Karpas-422 (cell line): ENCODE measurements at places on chromosomes 1 and 21. TPM values are rescaled to one million over a fixed set of nuclear protein-coding genes. Genes with fewer than 3 reads are reported as not detected.
A peak's percentile ranks its signal among the peaks of the same experiment; 100 is the strongest.

DNA sequence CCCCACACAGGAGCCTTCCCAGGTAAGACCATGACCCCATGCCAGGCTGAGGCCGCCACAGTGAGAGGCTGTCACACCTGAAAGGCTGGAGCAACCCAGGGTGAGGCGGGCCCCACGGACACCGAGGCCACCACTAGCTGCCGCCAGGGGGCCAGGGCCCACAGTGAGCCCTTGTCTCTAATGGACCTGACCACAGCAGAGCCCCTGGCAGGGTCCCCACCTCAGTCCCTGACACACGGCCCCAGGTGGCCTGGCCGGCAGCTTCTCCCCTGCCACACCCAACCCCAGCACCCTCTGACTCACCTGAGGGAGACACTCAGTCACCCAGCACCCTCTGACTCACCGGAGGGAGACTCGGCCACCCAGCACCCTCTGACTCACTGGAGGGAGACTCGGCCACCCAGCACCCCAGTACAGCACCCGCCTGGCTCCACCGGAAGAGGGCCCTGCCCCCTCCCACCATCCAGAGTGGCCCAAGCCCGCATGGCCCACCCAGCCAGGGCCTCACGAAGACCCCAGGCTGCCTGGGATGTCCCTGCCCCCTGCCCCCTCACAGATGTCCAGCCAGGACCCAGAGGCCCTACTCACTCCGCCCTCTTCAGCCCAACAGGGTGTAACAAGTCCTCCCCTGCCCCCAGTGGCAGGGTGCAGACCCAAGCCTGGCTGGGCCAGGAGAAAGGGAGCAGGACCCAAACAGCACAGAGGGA is 4.4 kb downstream of the DVL1 start:
- H3K4me1 ChIP-seq = peaks cover 34% of the 10 kb centered on the region
- no peak overlapping the region for H3K27ac ChIP-seq
- peak; percentile 71 for DNase-seq
- H3K27me3 ChIP-seq = no peaks in the 10 kb centered on the region
- H3K36me3 ChIP-seq = peaks cover 3% of the 10 kb centered on the region; the same call in 1 of the 2 replicates
- no peak overlapping the region for H3K4me3 ChIP-seq

GRCh38 chr1:66274634-66275033 is 259.3 kb upstream of the SGIP1 start:
- H3K4me3 ChIP-seq = no peak overlapping the region
- H3K4me1 ChIP-seq = peaks cover 74% of the 10 kb centered on the region
- H3K27ac ChIP-seq = no peak overlapping the region
- H3K36me3 ChIP-seq = no peaks in the 10 kb centered on the region
- no peak for DNase-seq
- no peaks in the 10 kb centered on the region for H3K27me3 ChIP-seq

- no peak for DNase-seq
- H3K27ac ChIP-seq = no peak overlapping the region
- no peaks in the 10 kb centered on the region for H3K27me3 ChIP-seq
- H3K4me3 ChIP-seq = no peak overlapping the region
Observed at GRCh38 chr1:23303524-23303923, 40.6 kb downstream of the HNRNPR start.

DNA sequence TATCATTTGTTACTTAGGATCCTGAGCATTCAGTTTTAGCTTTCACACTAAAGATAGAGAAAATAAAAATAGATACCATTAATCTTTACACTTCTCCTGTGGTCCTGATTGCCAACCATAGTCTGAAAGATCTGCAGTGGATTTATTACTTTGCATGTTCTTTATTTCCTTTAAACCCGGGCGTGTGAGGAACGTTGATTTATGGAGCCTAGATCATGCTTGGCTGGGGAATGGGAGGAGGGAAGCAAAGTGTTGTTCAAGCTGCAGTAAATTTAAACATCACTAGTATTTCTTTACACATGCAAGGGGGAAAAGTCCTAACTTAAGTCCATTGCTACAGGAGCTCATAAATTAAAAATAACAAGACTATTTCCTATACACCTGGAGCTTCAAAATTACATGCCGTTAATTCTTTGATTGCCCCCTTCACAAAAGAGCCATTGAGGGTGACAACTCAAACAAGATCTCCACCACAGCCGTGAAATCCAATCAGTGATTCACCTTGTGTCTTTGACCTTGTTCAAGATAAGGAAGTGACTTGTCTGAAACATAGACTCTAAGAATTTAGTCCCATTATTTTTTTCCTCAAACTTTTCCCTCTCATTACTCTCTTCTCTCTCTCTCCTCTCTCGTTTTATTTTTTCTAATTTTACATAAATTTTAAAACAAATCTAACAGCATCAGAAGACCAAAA is 282.7 kb downstream of the KIF26B start:
- H3K27me3 ChIP-seq = no peaks in the 10 kb centered on the region
- DNase-seq = no peak
- H3K36me3 ChIP-seq = no peaks in the 10 kb centered on the region
- H3K4me1 ChIP-seq = no peaks in the 10 kb centered on the region

The SPATA46 gene
- total RNA-seq = not detected in 2 replicates

DNA sequence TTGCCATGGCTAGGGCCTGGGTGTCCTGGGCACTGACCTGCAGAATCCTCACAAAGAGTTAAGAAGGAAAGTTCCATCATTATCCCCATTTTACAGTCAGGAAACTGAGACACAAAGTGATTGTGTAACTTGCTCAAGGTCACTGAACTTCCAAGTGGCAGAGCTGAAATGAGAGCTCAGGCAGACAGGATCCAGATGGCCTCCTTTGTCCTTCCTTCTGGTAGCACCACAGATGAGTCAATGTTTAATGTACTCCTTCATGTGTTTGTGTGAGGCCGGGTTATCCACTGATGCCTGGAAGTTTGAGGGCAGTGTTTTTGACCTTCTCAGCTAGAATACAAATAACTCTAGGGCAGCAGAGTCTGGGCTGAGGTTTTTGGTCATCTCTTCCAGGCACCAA is 207.0 kb downstream of the TNR start:
- H3K4me3 ChIP-seq = no peak overlapping the region
- H3K36me3 ChIP-seq = no peaks in the 10 kb centered on the region
- H3K4me1 ChIP-seq = no peaks in the 10 kb centered on the region
- no peaks in the 10 kb centered on the region for H3K27me3 ChIP-seq

DNA sequence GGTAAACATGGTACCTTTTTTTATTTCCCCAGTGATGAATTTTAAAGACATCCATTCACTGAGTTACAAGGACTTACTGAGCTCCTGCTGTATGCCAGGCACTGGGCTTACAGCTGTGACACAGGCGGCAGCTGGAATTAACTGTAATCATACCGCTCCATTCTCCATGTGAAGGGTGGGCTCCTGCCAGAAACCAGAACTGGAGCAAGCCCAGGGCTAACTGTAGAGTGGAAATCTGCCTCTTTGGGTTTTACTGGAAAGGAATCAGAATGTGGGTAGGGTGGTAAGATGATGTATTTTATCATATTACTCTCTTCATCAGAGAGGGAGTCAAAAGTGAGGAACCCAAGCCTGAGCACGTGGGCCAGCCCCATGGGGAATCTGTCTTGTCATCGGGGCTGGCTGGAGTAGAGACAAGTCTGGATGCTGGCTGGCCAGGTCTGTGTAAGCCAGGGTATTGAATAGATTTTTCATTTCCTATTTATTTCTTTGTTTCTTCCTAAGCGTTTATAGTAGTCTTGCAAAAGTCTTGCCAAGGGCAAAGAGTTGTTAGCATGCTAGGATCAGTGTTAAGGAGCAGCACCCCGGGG is 21.5 kb downstream of the FGGY start:
- DNase-seq = no peak
- H3K27ac ChIP-seq = no peak overlapping the region
- no peaks in the 10 kb centered on the region for H3K27me3 ChIP-seq
- no peaks in the 10 kb centered on the region for H3K36me3 ChIP-seq
- no peaks in the 10 kb centered on the region for H3K4me1 ChIP-seq

DNA sequence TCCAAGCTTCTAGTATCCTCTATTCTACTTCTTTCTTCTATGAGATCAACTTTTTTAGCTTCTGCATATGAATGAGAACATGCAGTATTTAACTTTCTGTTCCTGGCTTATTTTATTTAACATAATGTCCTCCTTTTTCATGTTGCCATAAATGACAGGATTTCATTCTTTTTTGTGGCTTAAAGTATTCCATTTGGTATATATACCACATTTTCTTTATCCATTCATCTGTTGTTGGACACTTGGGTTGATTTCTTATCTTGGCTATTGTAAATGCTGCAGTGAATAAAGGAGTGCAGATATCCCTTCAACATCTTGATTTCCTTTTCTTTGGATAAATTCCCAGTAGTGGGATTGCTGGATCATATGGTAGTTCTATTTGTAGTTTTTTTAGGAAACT is 209.6 kb downstream of the GPR52 start:
- no peaks in the 10 kb centered on the region for H3K4me1 ChIP-seq
- no peak for DNase-seq
- no peaks in the 10 kb centered on the region for H3K36me3 ChIP-seq
- no peak overlapping the region for H3K27ac ChIP-seq
- no peak overlapping the region for H3K4me3 ChIP-seq
- H3K27me3 ChIP-seq = no peaks in the 10 kb centered on the region

DNA sequence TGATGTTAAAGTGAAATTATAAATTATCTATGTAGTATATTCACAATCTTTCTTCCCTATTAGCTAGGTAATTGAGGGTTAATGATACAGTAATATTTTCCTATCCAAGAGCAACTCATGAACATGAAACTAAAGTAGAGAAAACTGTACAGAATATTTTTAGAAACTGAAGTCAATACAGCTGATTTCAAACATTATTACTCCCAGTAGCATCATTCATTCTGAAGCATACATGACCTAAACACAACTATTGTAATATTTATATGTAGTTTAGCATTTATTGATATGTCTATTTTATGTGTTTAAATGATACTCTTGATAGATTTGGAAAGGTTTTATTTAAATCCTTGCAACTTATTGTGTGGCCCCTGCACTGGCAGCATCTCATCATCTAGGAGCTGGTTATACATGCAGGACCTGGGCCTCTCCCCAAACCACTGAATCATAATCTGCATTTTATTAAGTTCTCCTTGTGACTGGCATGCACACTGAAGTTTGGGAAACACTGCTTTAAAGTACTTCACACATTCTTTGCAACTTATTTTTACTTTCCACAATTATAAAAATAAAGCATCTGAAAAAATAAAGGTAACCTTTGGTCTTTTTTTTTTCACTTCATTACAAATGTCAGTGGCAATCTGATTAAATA is 199.9 kb downstream of the LRRC40 start:
- H3K27ac ChIP-seq = no peak overlapping the region
- H3K4me3 ChIP-seq = no peak overlapping the region
- H3K27me3 ChIP-seq = no peaks in the 10 kb centered on the region
- H3K36me3 ChIP-seq = no peaks in the 10 kb centered on the region
- DNase-seq = no peak

- DNase-seq = no peak
- H3K4me1 ChIP-seq = no peaks in the 10 kb centered on the region
- H3K27me3 ChIP-seq = no peaks in the 10 kb centered on the region
- H3K36me3 ChIP-seq = no peaks in the 10 kb centered on the region
Observed at GRCh38 chr1:188154761-188155160, 1326.0 kb downstream of the PLA2G4A start.

DNA sequence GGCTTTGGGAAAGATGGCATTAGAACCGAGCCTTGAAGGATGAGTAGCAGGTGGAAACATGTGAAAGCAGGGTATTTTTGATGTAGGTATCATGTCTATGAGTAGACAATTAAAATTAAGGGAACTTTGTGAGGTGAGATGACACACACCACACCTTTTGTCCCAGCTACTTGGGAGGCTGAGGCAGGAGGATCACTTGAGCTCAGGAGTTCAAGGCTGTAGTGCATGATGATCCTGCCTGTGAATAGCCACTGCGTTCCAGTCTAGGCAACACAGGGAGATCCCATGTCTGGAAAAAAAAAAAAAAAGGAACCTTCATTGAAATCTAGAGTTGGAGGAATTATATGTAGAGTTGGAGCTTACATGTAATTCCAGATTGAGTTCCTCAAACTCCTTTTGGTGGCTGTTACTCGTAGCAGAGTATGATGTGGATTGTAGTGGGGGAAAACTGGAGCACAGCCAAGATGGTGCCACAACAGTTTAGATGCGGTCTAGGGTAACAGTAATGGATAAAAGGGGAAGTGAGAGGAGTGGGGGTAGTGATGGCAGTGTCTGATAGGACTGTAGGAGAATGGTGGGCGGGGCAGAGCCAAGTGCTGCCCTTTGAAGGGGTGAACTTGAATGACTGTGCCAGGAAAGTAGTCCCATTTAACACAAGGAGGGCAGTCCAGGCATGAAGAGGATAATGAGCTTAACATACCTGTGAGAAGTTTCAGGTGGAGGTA is 17.4 kb downstream of the AK4 start:
- H3K36me3 ChIP-seq = no peaks in the 10 kb centered on the region
- H3K27ac ChIP-seq = no peak overlapping the region
- DNase-seq = peak; percentile 56
- no peak overlapping the region for H3K4me3 ChIP-seq

DNA sequence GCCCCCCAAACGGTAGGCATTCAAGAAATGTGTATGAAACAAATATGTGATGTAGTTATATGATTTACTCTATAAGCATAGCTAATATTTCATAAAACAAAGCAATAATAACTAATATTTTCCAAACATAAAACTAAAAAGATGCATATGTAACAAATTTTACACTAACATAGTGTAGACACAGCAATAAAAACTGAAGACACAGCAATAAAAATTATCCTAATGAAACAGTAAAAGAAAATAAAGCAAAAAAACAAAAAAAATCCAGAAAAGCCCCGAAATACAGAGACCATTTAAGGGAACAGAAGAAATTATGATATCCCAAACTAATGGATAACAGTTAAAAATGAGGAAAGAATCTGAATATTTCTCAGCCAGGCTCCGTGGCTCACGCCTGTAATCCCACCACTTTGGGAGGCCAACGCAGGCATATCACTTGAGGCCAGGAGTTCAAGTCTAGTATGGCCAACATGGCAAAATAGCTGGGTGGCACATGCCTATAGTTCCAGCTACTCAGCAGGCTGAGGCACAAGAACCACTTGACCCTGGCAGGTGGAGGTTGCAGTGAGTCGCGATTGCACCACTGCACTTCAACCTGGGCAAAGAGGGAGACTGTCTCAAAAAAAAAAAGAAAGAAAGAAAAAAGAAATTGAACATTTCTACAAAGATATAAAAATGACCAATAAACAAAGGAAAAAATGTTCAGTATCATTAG is 38.2 kb upstream of the PSMG1 start:
- DNase-seq = no peak
- H3K4me1 ChIP-seq = no peaks in the 10 kb centered on the region
- no peak overlapping the region for H3K27ac ChIP-seq
- H3K36me3 ChIP-seq = peaks cover 51% of the 10 kb centered on the region
- no peak overlapping the region for H3K4me3 ChIP-seq
